ENCODE measurements at places on chromosomes 1 and 21.

DNA sequence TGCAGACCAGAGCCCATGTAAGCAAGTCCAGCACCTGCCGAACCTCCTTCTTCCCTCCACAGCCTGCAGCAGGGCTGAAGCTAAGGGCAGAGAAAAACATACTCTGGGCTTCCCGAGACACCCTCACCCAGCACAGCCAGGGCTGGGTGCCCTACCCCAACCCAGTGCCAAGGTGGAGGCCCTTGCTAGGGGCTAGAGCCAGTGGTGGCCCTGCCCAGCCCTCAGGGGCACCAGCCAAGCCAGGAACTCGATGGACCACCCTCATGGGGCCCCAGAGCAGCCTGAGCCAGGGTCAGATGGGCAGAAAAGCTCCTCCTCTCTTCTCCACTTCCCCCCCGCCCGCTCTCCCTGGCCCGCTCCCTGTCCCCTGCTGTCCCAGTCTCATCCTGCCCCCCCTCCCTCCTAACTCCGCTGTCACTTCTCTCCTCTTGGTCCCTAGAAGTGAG lies 15.9 kb downstream of the TNFRSF25 start:
- DNase-seq = no peak

GRCh38 chr1:173400387-173400995 lies 76.6 kb upstream of the PRDX6 start:
- no peak for DNase-seq

DNA sequence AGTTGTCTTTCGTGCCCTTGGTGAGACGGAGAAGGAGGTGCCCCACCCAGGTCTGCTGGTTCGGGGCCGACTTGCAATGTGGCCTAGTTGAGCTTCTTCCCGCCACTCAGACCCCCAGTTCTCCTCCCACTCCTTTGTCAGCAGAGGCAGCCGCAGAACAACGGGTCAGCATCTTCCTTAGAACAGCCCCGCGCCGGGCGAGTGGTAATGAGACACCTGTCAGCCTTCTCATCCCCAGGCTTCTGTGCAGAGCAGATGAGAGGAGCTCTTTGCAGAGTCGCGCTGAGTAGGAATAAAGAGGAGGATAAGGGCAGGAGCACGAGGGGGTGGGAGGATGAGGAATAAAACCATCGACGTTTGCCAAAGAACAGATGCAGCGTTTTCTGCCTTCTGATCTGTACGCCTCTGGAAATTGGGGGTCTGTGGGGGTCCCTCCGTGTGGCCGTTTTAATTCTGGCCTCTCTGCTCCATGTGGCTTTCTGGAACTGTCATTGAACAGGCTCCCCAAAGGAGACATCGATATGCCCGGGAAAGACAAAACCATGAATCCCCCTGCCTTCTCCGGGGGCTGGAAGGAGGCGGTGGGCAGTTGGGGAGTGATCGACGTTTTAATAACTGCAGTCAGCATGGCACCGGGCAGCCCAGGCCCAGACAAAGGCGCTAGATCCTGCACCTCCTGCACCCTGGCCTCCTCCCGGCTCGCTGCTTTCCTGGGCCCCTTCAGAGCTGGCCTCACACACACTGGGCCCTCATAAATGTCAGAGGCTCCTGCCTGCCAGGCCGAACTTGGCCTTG lies 27.5 kb upstream of the IGSF21 start:
- DNase-seq = no peak

DNA sequence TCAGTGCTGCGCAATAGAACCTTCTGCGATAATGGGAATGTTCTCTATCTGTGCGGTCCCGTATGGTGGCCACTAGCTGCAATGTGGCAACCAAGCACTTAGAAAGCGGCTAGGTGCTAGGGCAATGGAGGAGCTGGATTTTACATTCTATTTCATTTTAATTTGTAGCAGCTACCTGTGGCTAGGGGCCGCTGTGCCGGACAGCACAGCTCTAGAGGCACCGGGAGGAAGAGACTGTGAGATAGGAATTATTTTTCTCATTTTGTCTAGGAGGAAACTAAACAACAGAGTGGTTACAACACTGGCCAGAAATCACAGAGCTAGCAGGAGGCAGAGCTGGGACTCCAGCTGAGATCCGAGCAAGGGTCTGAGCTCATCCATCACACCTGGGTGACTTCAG lies 130.6 kb upstream of the CD34 start:
- no peak for DNase-seq

GRCh38 chr1:18931730-18932129 lies 24.7 kb downstream of the IFFO2 start:
- no peak for DNase-seq

- DNase-seq = no peak
Observed at GRCh38 chr1:228408869-228409805, 2.5 kb upstream of the TRIM11 start.

DNA sequence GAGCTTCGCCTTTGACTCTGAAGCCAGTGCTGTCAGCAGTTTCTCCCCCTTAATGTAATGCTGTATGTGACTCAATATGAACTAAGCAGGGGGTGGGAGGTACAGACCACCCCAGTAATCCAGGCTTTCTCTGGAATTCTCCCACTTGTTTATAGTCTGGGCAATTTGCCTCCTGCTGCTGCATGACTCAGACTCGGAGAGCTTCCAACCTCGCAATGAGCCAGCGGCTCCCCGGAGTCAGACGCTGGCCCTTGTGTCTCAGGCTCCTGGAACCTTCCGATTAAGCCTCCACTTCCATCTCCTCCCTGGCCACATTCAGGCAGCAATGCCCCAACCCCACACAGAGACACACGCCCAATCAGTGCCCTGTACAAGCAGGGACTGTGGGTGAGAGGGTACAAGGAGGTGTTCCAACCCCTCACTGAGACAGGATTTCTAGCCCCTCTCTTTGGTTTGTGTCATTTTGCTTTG lies 471.7 kb upstream of the VAMP3 start:
- DNase-seq = no peak

GRCh38 chr1:215083383-215083961 lies 935 bp downstream of the KCNK2 start:
- no peak for DNase-seq

DNA sequence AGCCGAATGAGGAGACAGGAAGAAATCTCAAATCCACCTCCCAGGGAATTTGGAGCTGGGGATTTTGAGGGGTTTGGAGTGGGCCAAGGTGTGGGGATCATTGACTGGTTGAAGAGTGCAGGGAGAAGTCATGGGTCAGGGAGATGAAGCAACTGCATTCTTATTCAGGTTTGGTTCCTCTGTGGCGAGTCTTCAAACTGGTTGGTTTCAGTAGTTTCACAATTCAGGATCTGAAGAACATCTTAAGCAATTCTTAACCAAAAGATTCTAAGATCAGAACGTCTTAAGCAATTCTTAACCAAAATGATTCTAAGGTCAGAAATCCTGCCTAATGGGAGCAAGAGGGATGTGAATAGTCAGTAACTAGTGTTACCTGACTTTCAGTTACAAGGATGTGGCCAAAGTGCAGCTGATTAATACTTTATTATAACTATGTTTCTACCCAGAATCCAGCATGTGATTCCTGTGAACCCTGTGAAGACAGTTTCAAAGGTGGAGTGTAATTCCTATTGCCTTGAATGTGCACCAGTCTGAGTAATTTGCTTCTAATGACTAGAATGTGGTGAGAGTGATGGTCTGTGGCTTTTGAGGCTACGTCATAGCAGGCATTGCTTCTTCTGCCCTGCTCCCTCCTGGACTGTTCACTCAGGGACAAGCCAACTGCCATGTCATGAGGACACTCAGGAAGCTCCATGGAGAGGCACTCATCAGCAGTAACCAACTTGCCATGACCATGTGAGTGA lies 61.2 kb downstream of the OLFML3 start:
- no peak for DNase-seq

GRCh38 chr1:172724765-172725613 lies 66.1 kb downstream of the FASLG start:
- peak; percentile 46 for DNase-seq

DNA sequence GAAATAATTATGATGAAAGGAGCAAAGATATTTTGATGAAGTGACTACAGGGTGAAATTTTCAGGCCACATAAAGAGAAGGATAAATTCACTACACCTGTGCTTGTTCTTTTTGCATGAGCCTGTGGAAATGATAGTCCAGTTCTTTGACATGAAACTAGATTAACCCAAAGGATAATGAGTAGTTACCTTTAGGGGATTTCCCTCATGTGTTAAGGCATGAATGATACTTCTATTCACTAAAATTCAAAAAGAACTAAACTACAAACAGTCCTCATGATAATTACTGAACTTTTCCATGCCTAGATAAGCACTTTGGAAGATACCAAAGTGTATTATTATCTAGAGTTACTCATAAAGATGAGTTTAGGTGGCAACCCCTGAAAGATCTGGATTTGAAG lies 244.3 kb downstream of the PTPRC start:
- no peak for DNase-seq

GRCh38 chr1:57013522-57013921 lies 47.7 kb upstream of the C8B start:
- DNase-seq = no peak

DNA sequence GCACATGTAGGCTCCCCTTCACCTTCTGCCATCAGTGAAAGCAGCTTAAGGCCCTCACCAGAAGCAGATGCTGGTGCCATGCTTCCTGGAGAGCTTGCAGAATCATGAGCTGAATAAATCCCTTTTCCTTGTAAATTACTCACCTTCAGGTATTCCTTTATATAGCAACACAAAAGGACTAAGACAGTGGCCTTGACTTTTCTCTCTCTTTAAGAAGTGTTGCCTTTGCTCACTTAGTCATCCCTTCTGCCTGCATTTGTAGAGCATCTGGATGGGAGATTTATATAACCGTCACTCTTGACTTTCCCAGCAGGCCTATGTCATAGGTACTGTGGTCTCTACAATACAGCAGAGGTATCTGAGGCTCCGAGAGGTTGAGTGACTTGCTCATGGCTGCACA lies 3.7 kb downstream of the PCSK9 start:
- no peak for DNase-seq

GRCh38 chr1:42756956-42757891 lies 9.6 kb downstream of the P3H1 start:
- DNase-seq = no peak

GRCh38 chr1:208455821-208456220 lies 211.6 kb upstream of the PLXNA2 start:
- DNase-seq = no peak

DNA sequence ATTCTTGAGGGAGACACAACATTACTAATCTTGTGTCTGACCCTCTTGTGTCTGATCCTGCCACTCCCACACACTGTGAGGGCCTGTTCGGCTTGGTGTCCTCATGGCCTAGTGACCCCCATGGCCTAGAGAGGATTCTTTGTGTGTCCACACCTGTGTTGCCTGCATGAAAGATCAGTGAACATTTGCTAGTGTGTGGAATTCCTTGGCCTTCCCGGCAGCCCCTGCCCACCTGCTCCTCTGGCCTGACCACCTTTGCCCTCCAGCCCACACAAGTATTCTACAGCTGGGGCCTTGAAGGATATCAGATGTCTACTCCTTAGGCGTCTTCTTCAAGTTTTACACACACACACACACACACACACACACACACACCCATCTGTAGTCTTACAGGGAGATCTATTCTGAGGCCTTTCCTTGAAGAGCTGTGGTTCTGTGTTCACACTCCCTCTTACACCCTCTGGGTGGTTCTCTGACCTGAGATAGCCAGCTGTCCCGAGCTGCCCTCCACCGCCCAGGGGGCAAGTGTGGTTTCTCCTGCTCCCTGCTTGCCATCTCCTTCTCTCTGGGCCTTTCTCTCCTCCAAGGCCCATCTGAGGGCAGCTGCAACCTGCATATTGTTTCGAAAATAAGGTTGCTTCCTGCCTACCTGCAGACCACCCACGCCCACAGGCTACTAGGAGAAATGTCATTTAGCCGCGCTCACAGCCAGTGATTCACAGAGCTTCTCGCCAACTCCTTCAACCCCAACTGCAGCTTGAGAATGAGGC lies 45.4 kb downstream of the CD247 start:
- DNase-seq = no peak

- DNase-seq = no peak
Observed at GRCh38 chr1:17117451-17118265, 1.6 kb downstream of the PADI2 start.

- DNase-seq = no peak
Observed at GRCh38 chr1:156667610-156667967, 9.6 kb downstream of the NES start.

DNA sequence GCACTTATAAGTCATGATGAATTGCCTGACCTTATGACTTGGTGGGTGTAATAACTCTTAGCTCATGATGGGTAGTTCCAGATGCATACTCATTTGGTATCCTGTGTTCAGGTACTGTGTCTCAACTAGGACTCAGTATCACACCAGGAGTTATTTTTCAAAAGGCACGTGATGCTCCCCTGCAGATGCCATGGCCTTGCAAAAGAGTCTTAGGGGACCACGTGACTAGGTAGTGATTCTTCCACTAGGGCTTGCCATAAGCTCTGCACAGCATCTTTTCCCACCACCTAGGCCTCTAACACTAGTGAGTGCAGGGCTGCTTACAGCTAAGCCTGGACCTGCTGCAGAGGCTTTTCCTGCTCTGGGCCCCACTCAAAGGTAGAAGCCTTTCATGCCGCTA lies 3.9 kb upstream of the FCAMR start:
- DNase-seq = no peak

DNA sequence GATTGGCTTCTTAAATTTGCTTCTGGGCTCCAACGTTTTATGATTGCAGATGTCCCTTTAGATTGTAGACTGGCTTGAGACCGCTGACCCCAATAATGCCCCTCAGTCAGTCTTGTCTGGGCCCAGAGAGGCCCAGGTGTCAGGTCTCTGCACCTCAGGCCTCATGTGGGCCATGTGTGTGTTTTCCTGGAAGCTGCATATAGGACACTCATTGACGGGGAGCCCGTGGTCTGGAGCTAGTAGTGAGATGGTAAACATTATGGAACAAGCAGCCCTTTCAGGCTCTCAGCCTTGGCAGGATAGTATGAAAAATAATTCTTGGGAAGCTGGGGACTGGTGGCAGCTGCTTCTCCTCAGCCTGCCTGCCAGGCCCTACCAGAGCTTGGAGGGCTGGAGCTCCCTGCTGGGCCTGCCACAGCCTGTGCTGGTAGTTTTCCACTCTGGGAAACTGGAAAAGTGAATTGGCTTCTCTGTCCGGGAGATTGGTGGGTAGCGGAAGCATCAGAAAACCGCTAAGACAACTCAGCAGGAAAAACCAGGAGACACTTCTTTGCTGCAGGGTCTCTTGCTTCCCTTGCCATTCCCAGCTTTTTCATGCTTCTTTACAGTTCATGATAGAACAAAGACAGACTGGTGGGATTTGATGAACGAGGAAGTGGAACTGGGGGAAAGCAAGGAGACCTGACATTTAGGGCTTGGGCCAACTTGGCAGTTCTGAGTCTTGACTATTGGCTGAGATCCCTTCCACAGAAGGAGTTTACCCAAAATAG lies 57.8 kb upstream of the HSD17B7 start:
- DNase-seq = no peak

DNA sequence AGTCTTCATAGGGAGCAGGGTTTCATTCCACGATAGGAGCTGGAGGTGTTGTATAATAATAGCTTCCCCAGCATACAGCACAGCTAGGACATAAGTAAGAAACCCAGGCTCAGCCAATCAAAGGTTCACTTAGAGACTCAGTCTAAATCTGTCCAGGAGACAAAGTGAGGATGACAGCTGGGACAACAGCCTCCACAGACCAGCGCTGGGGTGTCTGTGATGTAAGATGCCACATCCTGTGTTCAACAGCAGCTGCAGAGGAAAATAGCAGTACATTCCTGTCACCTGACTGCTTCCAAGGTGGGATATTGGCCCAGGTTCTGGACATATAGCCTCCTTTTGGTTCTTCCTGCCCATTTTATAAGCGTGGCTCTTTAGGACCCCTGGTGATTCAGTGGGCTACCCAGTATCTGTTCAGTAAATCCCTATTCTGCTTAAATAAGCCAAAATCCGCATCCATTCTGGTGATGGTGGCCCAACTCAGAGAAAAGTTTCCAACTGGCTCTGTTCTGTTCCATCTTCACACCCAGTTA lies 176.8 kb upstream of the SYT6 start:
- DNase-seq = no peak
